ENCODE measurements at places on chromosomes 16 and 17. TPM values are rescaled to one million over a fixed set of nuclear protein-coding genes. Genes with fewer than 3 reads are reported as not detected.

The RCVRN gene
- polyA plus RNA-seq, result 1.5 TPM

The RANBP10 gene
- polyA plus RNA-seq, result 8.3 TPM

The RPS15A gene
- 3,547 TPM for polyA plus RNA-seq

The ZNF624 gene
- 1.7 TPM for polyA plus RNA-seq

The FBXO39 gene
- polyA plus RNA-seq, result 0.10 TPM

The AOC3 gene
- polyA plus RNA-seq, result 182 TPM

The FZD2 gene
- 1.3 TPM for polyA plus RNA-seq

The TAC4 gene
- polyA plus RNA-seq, result not detected

The ESRP2 gene
- 23.4 TPM for polyA plus RNA-seq

The CDR2L gene
- 1.9 TPM for polyA plus RNA-seq

The HS3ST3B1 gene
- 0.39 TPM for polyA plus RNA-seq

The MMP25 gene
- 57.3 TPM for polyA plus RNA-seq

The C16orf92 gene
- not detected for polyA plus RNA-seq

The IL21R gene
- polyA plus RNA-seq, result 0.19 TPM

The KRTAP2-3 gene
- not detected for polyA plus RNA-seq

Data from adipose tissue (tissue), 3 donors.